Left lobe of liver (tissue), 2 donors: ENCODE measurements at places on chromosomes 1 and 21. TPM values are rescaled to one million over a fixed set of nuclear protein-coding genes. Genes with fewer than 3 reads are reported as not detected.

Gene IL20
- total RNA-seq = not detected

Gene NBPF6
- total RNA-seq = not detected

Gene NRAS
- 8.3 TPM for total RNA-seq

Gene CFHR3
- total RNA-seq = 279 TPM
